ENCODE measurements at places on chromosomes 3 and 15. TPM values are rescaled to one million over a fixed set of nuclear protein-coding genes. Genes with fewer than 3 reads are reported as not detected.

The CPNE4 gene
- not detected for total RNA-seq

The GATA2 gene
- total RNA-seq = 26.8 TPM

The AHSG gene
- not detected for total RNA-seq

The PFN2 gene
- 213 TPM for total RNA-seq

The SUCLG2 gene
- total RNA-seq = 22.3 TPM

The DZIP1L gene
- total RNA-seq = 3.8 TPM

The GRIP2 gene
- total RNA-seq = 0.36 TPM

The INTS14 gene
- 19.5 TPM for total RNA-seq

The DLL4 gene
- 2.2 TPM for total RNA-seq

The PRICKLE2 gene
- 0.46 TPM for total RNA-seq

The PLA2G4F gene
- 5.5 TPM for total RNA-seq

The SLC24A5 gene
- not detected for total RNA-seq

The SPTBN5 gene
- 0.98 TPM for total RNA-seq

The LTK gene
- 0.29 TPM for total RNA-seq

The TMC3 gene
- total RNA-seq = not detected

The SLC9A9 gene
- total RNA-seq = not detected

The HHLA2 gene
- total RNA-seq = not detected

The ABHD17C gene
- total RNA-seq = 10.3 TPM

The NANOGP8 gene
- total RNA-seq = not detected

The THBS1 gene
- total RNA-seq = 374 TPM

The SEMA3G gene
- 0.77 TPM for total RNA-seq

The BTD gene
- 11.7 TPM for total RNA-seq

The CNTN6 gene
- total RNA-seq = not detected

The PDE12 gene
- 25.3 TPM for total RNA-seq

The ADAMTS17 gene
- total RNA-seq = 6.9 TPM

The AZI2 gene
- 36.3 TPM for total RNA-seq

The OGG1 gene
- 38.7 TPM for total RNA-seq

The EPHA3 gene
- 0.33 TPM for total RNA-seq

The MYLK gene
- total RNA-seq = 8.7 TPM

The THAP10 gene
- total RNA-seq = 5.9 TPM

The GRAMD2A gene
- total RNA-seq = not detected

The ECE2 gene
- not detected for total RNA-seq

The CLDN18 gene
- not detected for total RNA-seq

The STARD9 gene
- total RNA-seq = 4.9 TPM

The CEMIP gene
- 3.1 TPM for total RNA-seq

The CACNA1D gene
- not detected for total RNA-seq

The CYP8B1 gene
- not detected for total RNA-seq

The TUSC7 gene
- not detected for total RNA-seq

The ECT2 gene
- 77.4 TPM for total RNA-seq

The ACP3 gene
- 0.15 TPM for total RNA-seq

The XCR1 gene
- total RNA-seq = not detected

The GPX1 gene
- total RNA-seq = 745 TPM

The POPDC2 gene
- 0.62 TPM for total RNA-seq

The MGLL gene
- total RNA-seq = 38.7 TPM

The PLA1A gene
- total RNA-seq = 0.36 TPM

Data from PC-3 (cell line).